ENCODE measurements at places on chromosomes 1 and 21.
A peak's percentile ranks its signal among the peaks of the same experiment; 100 is the strongest.

- DNase-seq = no peak
Observed at GRCh38 chr1:27366113-27366410, 699 bp downstream of the MAP3K6 start.

GRCh38 chr1:30685796-30686165 lies 37.6 kb downstream of the MATN1 start:
- DNase-seq = no peak

GRCh38 chr1:25017436-25018109 lies 87.5 kb upstream of the RUNX3 start:
- DNase-seq = no peak

GRCh38 chr1:202320081-202320405 lies 21.7 kb downstream of the UBE2T start:
- DNase-seq = no peak

DNA sequence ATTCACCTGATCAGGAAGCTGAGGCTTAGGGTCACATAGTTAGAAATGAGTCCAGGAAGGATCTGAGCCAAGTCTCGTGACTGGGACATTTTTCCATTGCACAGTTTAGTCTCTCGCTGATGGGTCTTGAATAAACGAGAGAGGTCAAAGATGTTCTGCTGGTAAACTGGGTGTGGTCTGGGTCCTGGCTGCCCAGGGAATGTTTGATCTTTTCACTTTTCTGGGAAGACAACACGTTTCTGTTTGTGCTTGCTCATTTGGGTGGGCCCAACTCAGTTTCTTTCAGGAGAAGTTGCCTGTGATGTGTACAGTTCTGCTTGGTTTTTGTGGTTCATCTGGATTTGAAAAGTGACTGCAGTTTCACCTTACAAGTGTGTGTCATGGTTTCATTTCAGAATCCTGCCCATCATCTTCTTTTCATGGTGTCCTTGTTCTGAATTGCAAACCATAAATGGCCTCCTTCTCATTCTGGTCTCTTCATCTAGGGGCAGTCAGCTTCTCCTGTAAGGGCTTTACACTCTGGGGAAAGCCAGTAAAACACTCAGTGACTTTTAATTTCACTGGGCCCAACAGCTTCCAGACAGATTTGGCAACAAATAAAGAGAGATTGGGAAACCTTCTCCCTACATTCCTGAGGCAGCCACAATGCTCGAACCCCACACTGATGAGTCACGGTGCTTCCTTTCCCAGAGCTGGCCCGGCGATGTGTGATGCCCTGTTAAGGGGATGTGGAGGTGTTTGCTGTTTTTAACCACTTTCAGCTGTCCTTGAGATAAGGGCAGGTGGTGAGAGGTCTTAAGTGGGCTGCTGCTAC lies 7.2 kb upstream of the TACSTD2 start:
- no peak for DNase-seq

GRCh38 chr1:22472596-22472995 lies 20.9 kb downstream of the ZBTB40 start:
- DNase-seq = no peak

DNA sequence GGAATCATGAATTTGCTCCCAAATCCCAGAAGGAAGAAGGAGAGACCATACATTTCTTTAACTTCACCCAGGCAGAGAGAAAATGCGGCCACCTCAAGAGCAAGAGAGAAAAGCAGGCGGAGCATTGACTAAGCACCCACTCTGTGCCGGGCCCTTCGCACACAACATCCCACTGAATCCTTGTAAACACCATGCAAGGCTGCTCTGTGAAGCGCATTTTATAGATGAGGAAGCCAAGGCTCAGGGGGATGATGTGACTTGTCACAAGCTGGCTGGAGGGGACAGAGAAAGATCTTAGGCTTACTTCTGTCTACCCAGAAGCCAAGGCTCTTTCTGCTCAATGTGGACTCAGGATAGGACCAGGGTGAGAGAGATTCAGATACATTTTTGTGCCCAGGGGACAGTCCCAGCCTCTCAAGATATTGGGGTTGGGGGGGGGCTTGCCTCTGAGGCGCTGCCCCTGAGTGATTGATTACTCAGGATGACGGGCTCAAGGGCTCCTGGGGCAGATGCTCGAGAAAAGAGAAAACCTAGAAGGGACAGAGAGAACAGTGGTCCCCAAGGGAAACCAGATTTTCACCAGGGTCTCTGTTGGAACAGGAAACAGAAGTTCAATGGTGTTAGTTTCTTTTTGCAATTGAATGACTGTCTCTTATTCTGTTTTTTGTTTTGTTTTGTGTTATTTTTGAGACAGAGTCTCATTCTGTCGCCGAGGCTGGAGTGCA lies 19.5 kb downstream of the PADI2 start:
- DNase-seq = no peak

- DNase-seq = no peak
Observed at GRCh38 chr1:236536540-236536939, 12.8 kb downstream of the LGALS8 start.

DNA sequence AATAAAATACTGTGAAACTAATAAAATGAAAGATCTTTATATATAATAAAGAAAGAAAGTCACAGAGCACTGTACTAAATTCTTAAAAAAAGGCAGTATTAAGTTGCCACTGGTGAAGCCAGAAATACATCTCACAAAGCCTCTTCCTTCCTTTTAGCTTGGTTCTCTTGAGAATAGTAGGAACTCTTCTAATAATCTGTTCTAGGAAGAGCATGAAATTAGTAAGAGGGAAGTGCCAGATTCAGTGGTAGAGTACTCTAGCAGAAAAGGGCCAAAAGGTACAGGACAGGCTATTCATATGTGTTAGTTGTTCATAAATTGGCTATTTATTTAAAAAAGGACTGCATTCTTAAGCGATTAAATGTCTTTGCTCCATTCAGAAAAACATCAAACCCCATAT lies 33.7 kb downstream of the CTTNBP2NL start:
- no peak for DNase-seq

GRCh38 chr1:43466403-43466802 lies 12.7 kb upstream of the HYI start:
- no peak for DNase-seq

DNA sequence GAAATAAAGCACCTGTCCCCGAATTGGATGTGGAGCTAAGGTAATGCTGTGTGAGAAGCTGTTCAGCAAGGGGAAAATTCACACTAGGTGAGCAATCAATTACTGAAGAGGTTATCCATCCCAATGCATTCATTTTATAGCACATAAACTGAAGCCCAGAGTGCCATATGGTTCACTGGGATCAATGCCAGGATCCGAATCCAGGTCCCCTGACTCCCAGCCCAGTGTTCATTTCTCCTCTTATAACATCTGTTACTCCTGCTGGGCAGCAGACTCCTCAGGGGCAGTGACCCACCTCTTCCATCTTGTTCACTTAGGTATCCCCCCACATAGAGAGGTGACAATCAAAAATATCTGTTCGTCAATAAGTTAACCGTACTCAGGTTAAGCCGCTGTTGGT lies 13.2 kb upstream of the SEC16B start:
- no peak for DNase-seq

GRCh38 chr1:203797948-203798655 lies 2.7 kb downstream of the ZBED6 start:
- DNase-seq = no peak

DNA sequence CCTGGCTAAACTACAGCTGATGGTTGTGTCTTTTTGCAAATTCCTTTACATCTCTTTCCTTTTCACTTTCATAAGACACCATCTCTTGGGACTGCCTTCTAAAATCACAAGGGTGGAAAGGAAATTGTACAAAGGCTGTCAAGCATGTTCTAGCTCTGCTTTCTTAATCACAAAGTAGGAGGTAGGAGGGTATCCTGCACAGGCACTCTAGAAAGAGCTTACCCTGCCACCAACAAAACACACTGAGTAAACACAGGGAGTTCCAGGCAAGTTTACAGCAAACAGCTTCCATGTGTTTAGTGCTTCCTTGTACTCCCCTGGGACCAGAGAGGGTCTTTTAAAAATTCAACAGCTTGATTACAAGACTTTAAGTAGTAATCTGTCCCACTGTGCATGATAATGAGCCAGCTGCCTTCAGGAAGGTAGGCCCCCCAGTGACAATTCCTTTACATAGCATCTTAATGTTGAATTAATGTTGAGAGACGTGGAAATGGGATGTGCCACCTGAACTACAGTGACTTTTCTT lies 2.4 kb downstream of the PLPP3 start:
- no peak for DNase-seq

DNA sequence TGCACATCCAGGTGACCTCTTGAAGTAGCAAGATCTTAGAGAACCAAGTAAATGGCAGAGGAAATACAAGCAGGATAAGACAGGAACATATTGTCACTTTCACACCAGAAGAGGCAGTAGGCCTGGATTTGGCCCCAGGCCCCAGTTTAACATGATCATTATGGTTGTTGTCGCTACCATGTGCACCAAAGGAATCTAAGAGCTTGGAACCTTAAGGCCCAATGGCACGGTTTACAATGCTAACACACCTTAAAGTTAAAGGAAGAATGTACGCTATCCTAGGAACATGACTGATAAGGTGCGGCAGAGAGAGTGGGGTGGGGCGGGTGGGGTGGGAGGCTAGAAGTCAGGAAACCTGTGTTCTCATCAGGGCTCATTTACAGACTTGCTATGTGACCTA lies 147.5 kb downstream of the ROR1 start:
- no peak for DNase-seq

- no peak for DNase-seq
Observed at GRCh38 chr1:162172311-162173102, 103.0 kb downstream of the NOS1AP start.

DNA sequence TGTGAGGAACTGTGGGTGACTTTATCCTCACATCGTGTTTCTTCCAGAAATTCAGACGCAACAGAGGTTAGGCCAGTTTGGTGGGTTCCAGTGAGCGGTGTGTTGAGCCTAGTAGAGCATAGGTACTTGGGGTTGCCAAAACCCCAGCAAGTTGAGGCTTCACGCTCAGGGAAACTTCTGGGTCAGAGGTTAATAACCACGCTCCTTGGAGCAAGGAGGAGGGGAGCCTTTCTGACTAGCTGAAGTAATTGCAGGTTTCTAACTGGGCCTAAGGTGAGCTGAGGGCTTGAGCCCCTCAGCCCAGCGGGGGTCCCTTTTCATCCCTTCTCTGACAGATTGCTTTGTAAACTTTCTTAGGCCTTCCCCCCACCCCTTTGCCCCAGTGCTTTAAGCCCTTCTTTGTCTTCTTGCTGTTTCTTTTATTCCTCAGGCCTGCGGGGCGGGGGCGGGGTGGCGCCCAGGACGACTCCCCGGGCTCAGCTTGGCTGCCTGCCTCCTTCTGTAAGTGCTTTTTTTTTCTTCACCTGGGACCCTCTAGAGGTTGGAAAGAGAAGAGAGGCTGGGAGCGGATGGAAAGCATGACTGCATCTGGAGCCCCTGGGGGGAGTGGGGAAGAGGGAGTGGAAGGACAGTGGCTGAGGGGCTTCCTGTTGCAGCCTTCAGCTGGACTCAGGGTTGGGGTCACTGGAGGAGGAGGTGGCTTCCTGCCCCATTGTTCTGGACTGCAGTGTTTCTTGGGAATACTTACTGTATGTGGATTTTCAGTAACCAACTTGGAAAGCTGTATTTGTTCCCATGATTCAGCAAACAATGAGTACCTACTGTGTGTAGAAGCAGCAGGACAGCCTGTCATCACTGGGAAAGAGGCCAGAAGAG lies 1.3 kb upstream of the ZNF436 start:
- DNase-seq = peak; percentile 21

GRCh38 chr1:58576325-58576726 lies 726 bp downstream of the TACSTD2 start:
- DNase-seq = no peak

DNA sequence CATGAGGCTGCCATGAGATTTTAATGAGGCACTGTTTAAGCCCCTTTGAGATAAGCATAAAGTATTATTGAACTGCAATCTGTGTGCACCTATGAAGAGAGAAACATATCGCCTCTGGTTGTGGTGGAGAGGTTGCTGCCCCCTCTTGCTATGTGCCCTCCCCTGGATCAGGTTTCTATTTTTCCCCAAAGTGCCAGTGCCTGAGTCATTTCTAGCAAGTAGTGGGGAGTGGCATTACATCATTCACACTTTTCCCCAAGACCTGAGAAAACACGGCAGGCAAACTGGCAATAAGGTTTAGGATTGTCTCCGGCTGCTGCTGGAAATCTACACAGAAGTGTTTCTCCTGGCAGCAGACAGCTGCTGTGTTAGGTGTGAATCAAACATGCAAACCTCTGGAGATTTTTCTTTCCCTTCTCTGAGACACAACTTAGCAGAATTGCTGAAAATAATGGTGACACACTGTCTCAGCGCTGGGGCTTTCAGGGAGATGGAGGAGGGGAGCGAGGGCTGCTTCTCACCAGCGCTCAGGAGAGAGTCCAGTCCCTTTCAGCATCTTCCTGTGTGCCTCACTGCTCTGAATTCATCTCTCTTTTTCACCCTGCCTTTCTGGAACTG lies 13.7 kb upstream of the RGS16 start:
- DNase-seq = no peak

DNA sequence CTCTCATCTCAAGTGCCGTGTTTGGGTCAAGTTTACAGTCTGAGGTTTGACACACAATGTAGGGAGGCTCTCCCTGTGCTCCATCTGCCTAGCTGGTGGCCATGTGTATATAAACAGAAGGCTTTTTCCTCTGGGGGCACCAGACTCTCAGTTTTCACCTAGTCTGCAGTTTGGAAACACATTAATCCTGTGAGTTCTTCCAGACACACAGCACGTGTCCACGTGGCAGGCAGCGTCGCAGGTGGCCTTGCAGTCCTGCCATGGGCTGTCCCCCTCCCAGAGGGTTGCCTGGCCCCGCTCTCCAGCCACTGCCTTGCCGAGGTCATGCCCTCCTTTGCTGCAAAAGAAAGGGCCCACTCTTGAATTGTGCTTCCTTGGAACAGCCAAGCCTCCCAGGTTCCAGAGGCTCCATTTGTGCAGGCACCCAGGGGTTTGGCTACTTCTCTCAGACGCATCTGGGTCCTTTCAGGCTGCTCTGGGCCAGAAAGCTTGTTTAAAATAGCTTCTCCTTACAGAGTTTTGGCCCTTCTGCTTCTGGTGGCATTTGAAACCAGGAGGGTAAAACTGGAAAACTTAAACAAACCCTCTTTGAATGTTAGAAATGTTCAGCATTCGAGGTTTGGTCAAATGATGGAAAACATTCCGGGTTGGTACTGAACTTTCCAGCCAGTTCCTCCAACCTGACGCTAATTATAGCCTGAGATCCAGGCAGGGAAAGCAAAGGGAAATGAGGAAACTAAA lies 4.4 kb upstream of the RUNX1 start:
- DNase-seq = no peak

DNA sequence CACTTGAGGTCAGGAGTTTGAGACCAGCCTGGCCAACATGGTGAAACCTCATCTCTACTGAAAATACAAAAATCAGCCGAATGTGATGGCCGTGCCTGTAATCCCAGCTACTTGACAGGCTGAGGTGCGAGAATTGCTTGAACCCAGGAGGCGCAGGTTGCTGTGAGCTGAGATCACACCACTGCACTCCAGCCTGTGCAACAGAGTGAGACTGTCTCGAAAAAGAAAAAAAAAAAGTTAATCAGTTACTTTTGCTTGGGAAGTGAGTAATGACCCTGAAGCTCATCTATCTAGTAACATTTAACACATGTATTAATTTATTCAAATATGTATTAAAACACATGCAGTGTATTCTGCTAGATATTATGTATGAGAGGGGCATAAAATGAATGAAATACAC lies 49.4 kb downstream of the ZNF326 start:
- DNase-seq = no peak

GRCh38 chr1:19049798-19050197 lies 93.3 kb upstream of the IFFO2 start:
- DNase-seq = no peak

All from hematopoietic multipotent progenitor cell (in vitro differentiated cells).